Activated T-cell treated with anti-CD3 and anti-CD28 coated beads, Interleukin-2, amount 50 U/mL, for 72 hours (primary cell): ENCODE measurements at places on chromosomes 4 and X. TPM values are rescaled to one million over a fixed set of nuclear protein-coding genes. Genes with fewer than 3 reads are reported as not detected.

- H3K27me3 ChIP-seq: no peaks in the 10 kb centered on the region
- H3K27ac ChIP-seq: no peak overlapping the region
- H3K36me3 ChIP-seq: no peaks in the 10 kb centered on the region
- no peak overlapping the region for H3K4me3 ChIP-seq
- DNase-seq: no peak
Measured at GRCh38 chr4:111671756-111672155, 473.5 kb upstream of the FAM241A start.

GRCh38 chr4:17173300-17173699 lies 274.9 kb upstream of the LDB2 start:
- H3K36me3 ChIP-seq: no peaks in the 10 kb centered on the region
- H3K27me3 ChIP-seq: peaks cover 14% of the 10 kb centered on the region
- H3K4me3 ChIP-seq: no peak overlapping the region
- no peak for DNase-seq
- H3K4me1 ChIP-seq: no peaks in the 10 kb centered on the region

DNA sequence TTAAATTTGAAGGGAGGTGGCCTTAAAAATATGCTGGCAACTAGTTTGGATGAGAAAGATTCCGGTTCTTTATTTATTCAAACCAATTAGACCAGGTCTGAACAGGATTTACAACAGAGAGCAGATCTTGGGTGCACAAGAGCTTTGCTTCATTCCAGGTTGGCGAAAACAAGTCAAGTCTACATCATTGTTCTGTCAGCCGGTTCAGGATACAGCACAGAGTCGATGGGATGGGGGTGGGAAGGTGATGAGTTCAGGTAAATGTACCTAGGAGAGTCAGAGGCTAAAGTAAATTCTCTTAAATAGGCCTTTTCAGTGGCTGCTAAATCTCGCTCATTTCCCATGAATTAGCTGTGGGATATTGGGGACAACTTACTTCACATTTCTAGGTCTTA lies 882 bp upstream of the STIM2 start:
- DNase-seq: no peak
- no peaks in the 10 kb centered on the region for H3K27me3 ChIP-seq

DNA sequence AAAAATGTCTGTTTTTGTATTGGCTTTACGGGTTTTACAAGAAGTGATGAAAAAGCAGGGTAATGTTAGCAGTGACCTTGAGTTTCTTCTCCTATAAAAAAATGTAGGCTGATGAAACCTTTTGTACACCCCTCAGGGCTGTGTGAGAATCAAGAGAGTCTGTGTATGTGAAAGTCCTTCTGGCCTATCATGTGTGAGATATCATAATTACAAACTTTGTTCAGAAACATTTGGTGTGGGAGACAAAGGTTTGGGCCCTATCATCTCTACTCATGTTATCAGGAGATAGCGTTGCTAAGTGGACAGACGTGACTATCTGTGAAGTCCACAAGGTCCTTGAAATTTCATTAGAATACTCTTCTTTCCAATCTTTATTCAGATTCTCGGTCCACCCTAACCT lies 170.6 kb upstream of the HAND2 start:
- H3K27me3 ChIP-seq: no peaks in the 10 kb centered on the region
- no peak overlapping the region for H3K27ac ChIP-seq
- no peak for DNase-seq
- H3K4me3 ChIP-seq: no peak overlapping the region
- H3K36me3 ChIP-seq: no peaks in the 10 kb centered on the region
- no peaks in the 10 kb centered on the region for H3K4me1 ChIP-seq

- H3K4me3 ChIP-seq: no peak overlapping the region
- no peaks in the 10 kb centered on the region for H3K36me3 ChIP-seq
- peak; percentile 39 for DNase-seq
- peaks cover 29% of the 10 kb centered on the region for H3K27me3 ChIP-seq
- no peak overlapping the region for H3K27ac ChIP-seq
Measured at GRCh38 chrX:131677655-131678628, 134.1 kb downstream of the OR13H1 start.

The HS3ST1 gene
- not detected for total RNA-seq

The USP17L20 gene
- not detected for total RNA-seq

DNA sequence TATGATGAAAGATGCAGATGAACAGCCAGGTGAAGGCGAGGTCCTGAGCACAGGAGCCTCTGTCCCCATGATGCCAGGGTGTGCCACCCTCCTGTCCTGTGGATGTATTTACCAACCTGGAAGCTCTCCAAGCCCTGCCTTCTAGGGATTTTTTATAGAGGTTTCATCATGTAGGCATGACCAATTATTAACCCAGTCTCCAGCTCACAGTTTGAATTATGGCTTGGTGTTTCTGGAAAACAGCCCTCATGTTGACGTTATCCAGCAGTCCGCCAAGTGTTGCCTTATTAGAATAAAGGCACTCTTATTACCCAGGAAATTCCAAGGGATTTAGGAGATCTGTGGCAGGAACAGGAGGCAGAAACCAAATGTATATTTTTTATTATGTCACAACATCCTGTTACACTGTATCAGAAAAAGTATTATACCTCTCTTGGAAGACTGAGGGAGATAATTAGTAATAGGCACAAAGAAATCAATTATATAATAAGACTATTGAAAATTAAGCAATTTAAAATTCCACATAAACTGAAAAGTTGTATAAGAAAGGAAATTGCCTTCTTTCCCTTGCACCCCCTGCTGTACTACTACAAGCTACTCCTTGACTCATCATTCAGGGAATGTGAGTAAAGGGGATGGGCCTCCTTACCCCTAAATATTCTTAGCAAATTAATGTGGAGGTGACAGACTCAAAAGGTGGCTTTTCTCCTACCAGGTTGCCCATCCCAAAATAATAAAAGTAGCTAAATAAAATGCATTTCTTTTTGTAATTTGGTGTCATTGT lies 129.6 kb downstream of the ZNF330 start:
- no peaks in the 10 kb centered on the region for H3K36me3 ChIP-seq
- H3K4me1 ChIP-seq: no peaks in the 10 kb centered on the region
- no peak overlapping the region for H3K4me3 ChIP-seq
- no peak for DNase-seq

DNA sequence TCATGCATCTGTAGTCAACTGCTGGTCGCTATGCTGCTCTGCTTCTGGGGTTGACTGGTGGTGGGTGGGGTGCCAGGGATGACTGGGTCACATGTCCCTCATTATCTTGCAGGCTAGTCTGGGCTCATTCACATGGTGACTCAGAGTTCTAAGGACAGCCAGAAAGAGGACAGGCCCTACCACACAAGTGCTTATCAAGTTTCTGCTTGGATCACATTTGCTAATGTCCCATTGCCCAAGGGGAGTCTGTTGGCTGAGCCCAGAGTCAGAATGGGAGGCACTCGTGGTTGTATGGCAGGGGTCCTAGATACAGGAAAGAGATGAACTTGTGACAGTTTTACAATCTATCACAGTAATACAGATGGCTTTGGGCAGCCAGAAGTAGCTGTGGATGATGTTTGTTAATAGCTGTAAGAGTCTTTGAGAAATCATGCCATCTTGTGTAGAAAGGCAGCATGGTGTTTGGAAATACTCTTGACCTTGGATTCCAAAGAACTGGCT lies 221.3 kb downstream of the GPAT3 start:
- no peak overlapping the region for H3K4me3 ChIP-seq
- H3K4me1 ChIP-seq: no peaks in the 10 kb centered on the region
- H3K27ac ChIP-seq: no peak overlapping the region
- no peaks in the 10 kb centered on the region for H3K27me3 ChIP-seq
- no peaks in the 10 kb centered on the region for H3K36me3 ChIP-seq
